Nasal cavity respiratory epithelium epithelial cell of viscerocranial mucosa (primary cell): ENCODE measurements at places on chromosomes 16 and 17. TPM values are rescaled to one million over a fixed set of nuclear protein-coding genes. Genes with fewer than 3 reads are reported as not detected.

BAHCC1 gene
- total RNA-seq = 0.68 and 7.5 TPM in 2 replicates

HOXB2 gene
- 0.36 TPM in 1 of 2 replicates, not detected in the other for total RNA-seq

ZG16 gene
- total RNA-seq = not detected in 2 replicates

KRT27 gene
- not detected in 2 replicates for total RNA-seq

ABCA3 gene
- total RNA-seq = 0.64 and 0.68 TPM in 2 replicates

KRT33A gene
- total RNA-seq = 0.28 and 0.68 TPM in 2 replicates

KRTAP4-4 gene
- total RNA-seq = not detected in 2 replicates

IL17C gene
- not detected in 2 replicates for total RNA-seq

FAHD1 gene
- 83.4 and 95.7 TPM in 2 replicates for total RNA-seq

SPNS2 gene
- total RNA-seq = 3.2 and 14.7 TPM in 2 replicates

NEUROD2 gene
- not detected in 2 replicates for total RNA-seq

KRTAP3-1 gene
- total RNA-seq = not detected in 2 replicates

JPH3 gene
- total RNA-seq = under 0.01 TPM in 2 replicates

SCGB1C2 gene
- total RNA-seq = not detected in 2 replicates

TBC1D28 gene
- not detected in 2 replicates for total RNA-seq

EME1 gene
- total RNA-seq = 0.14 and 0.68 TPM in 2 replicates

FBXW10B gene
- 1.0 and 3.8 TPM in 2 replicates for total RNA-seq

C16orf54 gene
- not detected in 2 replicates for total RNA-seq

MEOX1 gene
- 0.34 TPM in 1 of 2 replicates, not detected in the other for total RNA-seq

PERCC1 gene
- not detected in 2 replicates for total RNA-seq

SRSF2 gene
- 64.9 and 111 TPM in 2 replicates for total RNA-seq

MMP28 gene
- 31.8 and 151 TPM in 2 replicates for total RNA-seq

PGS1 gene
- 15.7 and 32.3 TPM in 2 replicates for total RNA-seq

TPSB2 gene
- not detected in 2 replicates for total RNA-seq

CX3CL1 gene
- under 0.01 and 1.4 TPM in 2 replicates for total RNA-seq

WNK4 gene
- total RNA-seq = under 0.01 and 0.57 TPM in 2 replicates

AOC2 gene
- 0.68 and 2.7 TPM in 2 replicates for total RNA-seq

EVI2A gene
- total RNA-seq = not detected in 2 replicates

PRSS36 gene
- 0.34 and 0.85 TPM in 2 replicates for total RNA-seq

MYH2 gene
- not detected in 2 replicates for total RNA-seq

PROCA1 gene
- total RNA-seq = under 0.01 and 0.71 TPM in 2 replicates

CA7 gene
- total RNA-seq = not detected in 2 replicates

MT1M gene
- total RNA-seq = 0.34 and 0.57 TPM in 2 replicates

GPR142 gene
- total RNA-seq = not detected in 2 replicates

CTRB1 gene
- not detected in 2 replicates for total RNA-seq
